ENCODE measurements at places on chromosomes 7 and 10. TPM values are rescaled to one million over a fixed set of nuclear protein-coding genes. Genes with fewer than 3 reads are reported as not detected.

CDC14C gene
- polyA plus RNA-seq = not detected

SLC18A2 gene
- polyA plus RNA-seq = 1.5 TPM

PARD3 gene
- 0.51 TPM for polyA plus RNA-seq

HABP2 gene
- not detected for polyA plus RNA-seq

SP8 gene
- polyA plus RNA-seq = not detected

PPP1R17 gene
- polyA plus RNA-seq = not detected

MACC1 gene
- not detected for polyA plus RNA-seq

NPC1L1 gene
- not detected for polyA plus RNA-seq

NEURL1 gene
- 0.17 TPM for polyA plus RNA-seq

CAV2 gene
- not detected for polyA plus RNA-seq

TFR2 gene
- 0.79 TPM for polyA plus RNA-seq

LEP gene
- not detected for polyA plus RNA-seq

Data from naive thymus-derived CD8-positive, alpha-beta T cell (primary cell).